ENCODE measurements at places on chromosomes 4 and X. TPM values are rescaled to one million over a fixed set of nuclear protein-coding genes. Genes with fewer than 3 reads are reported as not detected.

- ATAC-seq, result no peak
Observed at GRCh38 chr4:39514888-39515401, 12.3 kb downstream of the UGDH start.

DNA sequence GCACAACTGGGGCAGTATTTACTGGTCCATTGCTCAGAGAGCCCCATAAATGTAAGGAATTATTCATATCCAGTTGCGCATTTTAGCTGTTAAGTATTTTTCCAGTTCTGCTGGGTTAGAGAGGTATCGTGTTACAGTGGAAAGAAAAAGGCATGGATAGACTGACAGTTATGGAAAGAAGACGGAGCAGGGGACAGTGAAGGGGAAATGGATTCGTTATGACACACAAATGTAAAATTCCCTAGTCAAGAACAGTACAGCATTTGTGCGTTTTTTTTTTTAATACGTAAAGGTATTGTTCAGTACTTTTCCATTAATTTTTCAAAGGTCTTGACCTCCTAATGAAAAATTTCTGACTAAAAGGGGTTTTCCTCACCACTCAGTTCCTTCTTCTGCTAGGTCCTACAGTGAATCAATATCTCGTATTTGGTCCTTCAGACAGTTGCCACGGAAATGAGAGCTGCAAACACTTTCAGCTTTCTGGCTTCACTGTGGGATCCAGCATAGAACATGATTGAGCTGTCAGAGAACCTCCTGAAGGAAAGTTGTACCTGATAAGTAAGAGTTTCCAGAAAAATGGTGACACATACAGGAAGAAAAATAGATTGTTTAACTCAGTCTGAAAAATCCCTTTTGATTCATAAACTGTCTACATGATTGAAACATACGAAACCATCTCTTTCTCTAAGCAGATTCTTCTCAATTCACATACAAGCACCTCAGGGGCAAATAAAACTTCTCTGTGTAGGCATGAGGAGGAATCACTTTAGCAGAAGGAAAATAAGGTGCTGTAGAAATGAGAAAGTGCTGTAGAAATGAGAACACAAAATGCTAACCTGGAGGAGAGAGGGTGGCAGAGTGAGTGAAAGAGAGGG is 21.8 kb upstream of the BBS12 start:
- peak; percentile 94 for ATAC-seq

- ATAC-seq, result peak; percentile 35
Observed at GRCh38 chrX:17377091-17377717, 2.2 kb downstream of the NHS start.

Gene F11
- total RNA-seq, result not detected

Data from activated T-helper 17 cell treated with anti-CD3 and anti-CD28 coated beads, Interleukin-2, amount 50 U/mL, for 72 hours (primary cell).